ENCODE measurements at places on chromosomes 13 and 19. TPM values are rescaled to one million over a fixed set of nuclear protein-coding genes. Genes with fewer than 3 reads are reported as not detected.

DNA sequence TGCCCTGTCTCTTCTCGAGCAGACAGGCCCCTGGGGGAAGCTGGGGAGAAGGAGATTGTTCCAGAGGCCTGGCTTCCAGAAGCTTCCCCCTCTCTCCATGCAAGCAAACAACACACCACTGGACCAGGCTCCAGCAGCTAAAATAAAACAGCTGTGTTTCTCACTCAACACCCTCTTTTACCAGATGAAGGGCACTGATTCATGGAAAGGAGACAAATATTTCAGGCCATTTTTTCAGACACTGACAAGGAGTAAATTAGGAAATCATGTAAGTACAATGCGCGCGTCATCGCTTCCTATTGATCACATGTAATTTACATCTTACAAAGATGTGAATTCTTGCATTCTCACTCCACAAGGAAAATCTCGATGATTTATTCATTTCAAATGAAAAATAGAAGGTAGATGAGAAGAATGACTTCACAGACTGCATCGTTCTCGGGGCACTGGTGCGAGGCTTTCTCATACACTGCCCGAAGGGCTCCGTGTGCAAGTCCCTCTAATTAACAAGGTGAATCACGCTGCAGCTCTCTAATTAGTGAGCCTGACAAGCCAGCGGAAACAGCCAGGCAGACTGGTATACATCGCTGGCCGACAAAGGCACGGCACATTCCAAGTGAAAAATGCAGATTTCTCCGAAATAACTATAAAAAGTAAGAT lies 153.6 kb downstream of the KCTD15 start:
- peak; percentile 64 for DNase-seq

The CLEC4G gene
- 2.0 TPM for total RNA-seq

DNA sequence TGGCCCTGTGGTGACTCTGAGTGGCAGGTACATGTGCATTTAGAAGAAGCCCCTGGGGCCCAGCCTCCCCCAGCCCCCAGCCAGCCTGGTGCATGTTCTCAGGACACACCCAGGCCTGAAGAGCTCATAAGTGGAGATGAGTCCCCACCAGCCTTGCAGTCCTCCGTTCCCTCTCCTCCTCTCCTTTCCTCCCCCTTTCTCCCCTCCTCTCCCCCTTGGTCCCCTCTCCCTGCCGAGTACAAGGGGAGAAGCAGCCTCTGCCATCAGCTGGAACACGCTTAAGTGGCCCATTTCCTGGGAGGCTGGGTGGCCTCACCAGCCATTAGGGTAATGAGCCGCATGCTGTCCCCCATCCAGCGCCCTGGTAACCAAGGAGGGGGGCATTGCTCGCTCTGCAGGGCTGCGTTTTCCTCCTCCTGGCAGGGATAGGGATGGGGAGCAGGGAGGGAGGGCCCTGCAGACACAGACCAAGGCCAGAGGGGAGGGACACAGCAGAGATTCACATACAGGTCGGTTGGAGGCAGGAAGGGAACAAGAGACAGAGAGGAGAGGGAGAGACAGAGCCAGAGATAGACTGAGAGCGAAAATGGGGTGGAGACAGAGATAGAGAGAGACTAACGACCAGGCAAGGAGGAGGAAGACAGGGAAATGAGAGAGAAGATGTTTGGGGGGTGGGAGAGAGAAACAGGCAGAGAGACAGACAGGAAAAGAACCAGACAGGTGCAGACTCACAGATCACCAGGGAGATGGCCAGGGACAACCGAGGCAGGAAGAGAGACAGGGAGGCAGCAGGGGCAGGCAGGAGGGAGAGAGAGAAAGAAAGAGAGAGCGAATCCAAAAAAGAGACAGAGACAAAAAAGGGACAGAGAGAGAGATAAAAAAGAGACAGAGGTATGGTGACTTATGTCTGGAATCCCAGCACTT lies 19.3 kb upstream of the DPP9 start:
- no peak for DNase-seq

- no peak for DNase-seq
These were observed 665 bp downstream of the ZNF347 start for GRCh38 chr19:53158119-53158656.

- no peak for DNase-seq
These were observed 7.1 kb downstream of the LIPE start for GRCh38 chr19:42420055-42420544.

- DNase-seq: no peak
These were observed 1707.6 kb upstream of the SLC10A2 start for GRCh38 chr13:104773775-104774174.

DNA sequence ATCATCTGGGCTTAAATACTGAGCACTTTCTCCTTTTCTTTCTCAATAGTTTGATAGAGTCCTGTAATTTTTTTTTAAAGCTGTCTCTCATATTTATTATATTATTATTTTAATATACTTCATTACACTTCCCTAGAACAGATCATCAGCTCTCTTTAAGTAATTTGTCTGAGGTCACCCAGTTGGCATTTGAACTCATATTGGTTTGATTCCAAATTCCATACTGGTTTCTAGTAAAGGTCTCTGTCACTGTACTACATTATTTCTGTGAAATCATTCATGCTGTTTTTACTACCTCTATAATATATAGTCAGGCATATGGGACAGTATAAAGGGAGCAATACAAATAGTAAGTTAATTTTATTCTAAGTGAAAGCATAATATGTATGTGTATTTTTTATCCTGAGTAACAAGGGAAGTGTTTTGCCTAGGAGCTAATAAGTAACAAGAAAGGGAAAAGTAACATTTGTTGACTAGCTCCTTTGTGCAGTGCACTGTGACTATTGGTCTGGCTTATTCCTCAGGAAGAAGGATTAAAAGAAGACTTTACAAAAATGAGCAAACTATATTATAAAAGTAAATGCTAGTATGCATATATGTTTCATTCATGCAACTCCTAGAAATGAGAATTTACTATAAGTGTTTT lies 14.3 kb downstream of the LPAR6 start:
- DNase-seq: no peak

GRCh38 chr13:21336609-21337349 lies 122.3 kb downstream of the ZDHHC20 start:
- no peak for DNase-seq

DNA sequence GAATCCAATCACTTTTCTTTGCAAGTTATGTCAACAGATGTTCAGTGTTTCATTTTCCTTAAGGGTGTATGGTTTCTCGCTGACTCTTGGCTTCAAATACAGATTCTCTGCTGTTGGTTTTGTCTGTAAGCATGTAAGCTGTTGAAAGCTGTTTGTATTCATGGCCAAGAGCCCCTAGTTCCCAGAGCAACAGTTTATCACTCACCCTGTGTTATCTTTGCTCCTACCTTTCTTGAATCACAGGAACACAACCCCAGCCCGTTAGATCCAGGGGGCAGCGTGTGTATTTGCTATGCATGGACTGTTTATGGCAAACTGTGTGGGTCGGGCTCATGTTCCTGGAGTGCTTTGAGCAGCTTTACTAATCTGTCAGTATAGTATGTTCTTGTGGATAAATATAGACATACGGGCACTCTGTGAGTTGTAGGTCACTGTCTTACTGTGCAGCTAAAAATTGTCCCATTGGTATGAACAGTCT lies 28.9 kb downstream of the FRY start:
- DNase-seq: no peak

The ERVV-1 gene
- total RNA-seq: not detected

DNA sequence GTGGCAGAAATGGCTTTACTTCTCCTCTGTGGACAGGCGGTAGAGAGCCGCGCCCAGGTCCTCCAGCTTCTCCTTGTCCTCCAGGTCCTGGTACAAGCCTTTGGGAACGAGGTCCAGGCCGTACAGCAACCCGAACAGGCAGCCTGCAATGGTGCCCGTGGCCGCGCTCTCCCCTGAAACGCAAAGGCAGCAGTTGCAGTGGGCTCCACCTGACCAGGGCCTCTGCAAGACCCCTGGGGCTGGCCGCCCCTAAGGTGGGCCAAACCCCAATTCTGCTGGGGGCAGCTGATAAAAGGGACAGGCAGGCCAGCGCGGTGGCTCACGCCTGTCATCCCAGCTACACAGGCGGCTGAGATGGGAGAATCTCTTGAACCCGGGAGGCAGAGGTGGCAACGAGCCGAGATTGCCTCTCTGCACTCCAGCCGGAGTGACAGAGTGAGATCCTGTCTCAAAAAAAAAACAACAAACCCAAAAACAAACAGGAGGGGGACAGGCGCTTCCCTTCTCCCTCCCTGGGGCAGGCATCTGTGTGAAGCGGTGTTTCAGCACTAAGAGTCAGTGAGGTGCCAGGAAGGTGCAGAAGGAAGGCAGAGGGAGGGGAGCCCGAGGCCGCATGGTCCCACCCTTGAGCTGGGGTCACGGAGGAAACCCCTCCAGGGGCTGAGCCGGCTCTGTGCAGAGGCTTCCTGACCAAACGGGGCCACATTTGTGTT lies 30.3 kb downstream of the ADPRHL1 start:
- DNase-seq: no peak

DNA sequence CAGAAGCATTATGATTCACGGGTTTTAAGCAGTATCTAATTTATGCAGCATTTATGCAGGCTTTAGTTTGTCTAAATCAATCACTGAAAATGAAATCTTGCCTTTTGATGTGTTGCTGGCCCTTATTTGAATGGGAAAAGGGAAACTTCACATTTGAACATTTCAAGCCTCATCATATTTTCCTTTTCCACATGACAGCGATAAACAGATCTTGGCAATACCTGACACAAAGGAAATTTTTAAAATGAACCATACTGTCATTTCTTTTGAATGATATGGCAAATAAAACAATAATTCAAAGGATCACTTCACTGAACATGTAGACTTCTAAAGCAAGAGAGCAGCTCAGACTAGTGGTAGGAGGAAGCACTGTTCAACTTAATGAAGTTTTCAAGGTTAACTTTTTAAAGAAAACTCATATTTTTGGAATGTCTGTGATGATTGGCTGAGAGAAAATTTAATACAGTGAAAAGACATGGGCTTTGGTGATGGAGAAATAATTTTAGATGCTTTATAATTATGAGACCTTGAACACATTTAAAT lies 198.1 kb downstream of the OXGR1 start:
- no peak for DNase-seq

The CEACAM19 gene
- total RNA-seq: 5.1 TPM

DNA sequence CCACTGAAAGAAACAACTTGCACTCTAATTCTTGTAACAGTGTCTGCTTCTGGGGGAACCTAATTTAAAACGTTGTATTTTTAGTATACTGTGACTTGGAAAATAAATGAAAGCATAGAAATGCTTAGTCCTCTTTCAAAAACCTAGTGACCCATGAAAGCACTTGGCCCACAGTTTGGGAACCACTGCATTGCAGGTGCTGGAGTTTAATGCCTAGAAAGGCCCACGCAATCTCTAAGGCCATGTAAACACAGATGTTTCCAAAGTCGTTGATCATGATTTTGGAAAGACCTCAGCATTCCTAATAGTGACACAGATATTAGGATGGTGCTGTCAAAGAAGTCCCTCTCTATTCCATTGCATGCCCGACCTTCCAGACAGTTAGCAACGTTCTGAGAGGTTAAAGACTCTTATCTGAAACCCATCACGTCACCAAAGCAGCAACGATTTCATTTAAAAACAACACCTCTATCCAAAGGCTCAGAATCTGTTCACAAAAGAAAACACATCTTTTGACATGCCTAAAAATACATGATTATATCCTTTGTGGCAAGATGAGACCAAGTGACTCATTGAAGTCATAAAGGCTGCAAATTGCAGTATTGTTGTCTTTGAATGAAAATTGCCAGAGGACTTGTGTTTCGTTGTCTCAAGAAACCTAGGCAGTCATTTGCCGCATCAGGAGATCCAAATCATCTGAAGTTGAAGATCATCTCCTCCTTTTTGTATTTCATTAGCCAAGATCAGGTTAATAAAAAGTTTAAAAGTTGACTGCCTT lies 328.0 kb upstream of the ZNF507 start:
- peak; percentile 47 for DNase-seq

- DNase-seq: peak; percentile 77
These were observed 99.5 kb upstream of the TMTC4 start for GRCh38 chr13:100773923-100774663.

DNA sequence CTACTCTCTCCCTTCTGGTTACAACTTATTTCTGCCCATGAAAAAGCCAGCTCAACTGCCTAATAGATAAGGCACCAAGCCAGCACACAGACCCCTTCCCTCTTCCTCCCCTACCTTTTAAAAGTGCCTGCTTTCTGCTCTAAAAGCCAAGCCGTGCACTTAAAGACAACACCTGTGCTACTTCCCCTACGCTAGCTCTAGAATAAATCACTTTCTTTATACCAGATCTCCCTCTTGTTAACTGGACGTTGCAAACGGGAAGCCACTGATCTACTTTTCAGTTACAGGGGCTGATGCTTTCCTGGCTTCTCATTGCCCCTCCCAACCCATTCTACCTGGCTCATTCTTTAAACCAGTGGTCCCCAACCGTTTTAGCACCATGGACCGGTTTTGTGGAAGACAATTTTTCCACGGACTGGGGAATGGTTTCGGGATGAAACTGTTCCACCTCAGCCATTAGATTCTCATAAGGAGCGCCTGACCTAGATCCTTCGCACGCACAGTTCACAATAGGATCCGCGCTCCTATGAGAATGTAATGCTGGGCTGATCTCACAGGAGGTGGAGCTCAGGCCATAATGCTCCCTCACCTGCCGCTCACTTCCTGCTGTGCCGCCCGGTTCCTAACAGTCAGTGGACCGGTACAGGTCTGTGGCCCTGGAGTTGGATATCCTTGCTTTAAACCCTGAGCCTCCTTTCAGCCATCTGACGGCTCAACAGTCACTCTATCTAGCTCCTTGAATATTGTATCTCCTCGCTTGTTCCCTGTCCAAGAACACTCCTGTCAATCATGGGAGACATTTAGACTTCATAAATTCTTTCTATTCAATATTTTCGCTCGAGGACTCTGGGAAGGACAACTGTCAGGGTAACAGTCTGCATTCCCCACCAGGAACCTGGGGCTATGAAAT lies 841 bp upstream of the ZNF223 start:
- no peak for DNase-seq

DNA sequence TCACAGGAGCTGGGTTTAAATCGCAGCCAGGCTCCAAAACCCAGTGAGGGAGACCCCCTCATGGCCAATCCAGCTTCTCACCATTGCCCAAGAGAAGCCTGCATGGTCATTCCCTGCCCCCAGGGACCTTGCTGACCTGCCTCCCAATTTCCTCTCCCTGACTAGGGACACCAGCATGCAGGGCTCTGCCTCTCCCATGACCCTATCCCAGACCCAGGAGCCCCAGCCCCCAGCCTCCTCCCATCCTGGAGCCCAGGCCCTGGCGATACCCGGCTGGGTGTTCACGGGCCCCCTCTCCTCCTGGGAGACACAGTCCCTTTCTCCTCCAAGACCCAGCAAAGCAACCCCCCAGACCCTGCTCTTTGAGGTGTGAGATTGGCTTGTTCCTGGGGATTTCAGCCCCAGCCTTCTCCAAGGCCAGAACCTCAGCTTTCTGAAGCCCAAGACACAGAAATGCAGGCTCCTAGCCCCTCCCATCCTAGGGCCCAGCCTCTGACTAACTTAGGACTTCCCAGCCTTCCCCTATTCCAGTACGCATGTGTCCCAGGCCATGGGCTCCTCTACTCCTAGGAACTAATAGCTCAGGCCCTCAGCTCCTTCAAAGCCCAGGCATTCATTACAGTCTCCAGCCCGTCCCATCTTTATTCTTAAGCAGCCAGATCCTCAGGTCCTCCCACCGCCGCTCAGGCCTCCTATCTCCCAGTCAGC lies 1.1 kb downstream of the GYS1 start:
- DNase-seq: no peak

The POLR2E gene
- 144 TPM for total RNA-seq

Measured in esophagus muscularis mucosa (tissue), 4 donors.